ENCODE measurements at places on chromosomes 5 and 9.

GRCh38 chr9:97873882-97874281, 20.9 kb downstream of the FOXE1 start:
- no peak for DNase-seq

GRCh38 chr9:81825846-81826516, 102.2 kb upstream of the SPATA31D4 start:
- no peak for DNase-seq

DNA sequence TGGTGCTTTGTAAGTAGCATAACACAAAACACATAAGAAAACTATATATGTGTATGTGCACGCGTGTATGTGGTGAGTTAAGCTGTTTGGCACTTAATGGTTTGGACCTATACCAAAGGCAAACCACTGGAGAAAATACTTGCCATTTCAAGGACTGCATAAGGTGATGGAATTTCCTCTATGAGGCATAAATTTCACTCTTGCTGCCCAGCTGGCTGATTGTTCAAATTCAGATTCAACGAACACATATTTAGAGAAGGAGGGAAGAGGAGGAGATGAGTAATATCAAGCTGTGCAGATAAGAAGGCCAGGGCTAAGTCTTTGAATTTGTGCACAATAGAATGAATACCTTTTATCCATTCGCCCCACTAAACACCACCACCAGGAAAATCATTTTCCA, 470.6 kb upstream of the MPDZ start:
- no peak for DNase-seq

GRCh38 chr5:157248821-157249470, 17.0 kb upstream of the CYFIP2 start:
- no peak for DNase-seq

DNA sequence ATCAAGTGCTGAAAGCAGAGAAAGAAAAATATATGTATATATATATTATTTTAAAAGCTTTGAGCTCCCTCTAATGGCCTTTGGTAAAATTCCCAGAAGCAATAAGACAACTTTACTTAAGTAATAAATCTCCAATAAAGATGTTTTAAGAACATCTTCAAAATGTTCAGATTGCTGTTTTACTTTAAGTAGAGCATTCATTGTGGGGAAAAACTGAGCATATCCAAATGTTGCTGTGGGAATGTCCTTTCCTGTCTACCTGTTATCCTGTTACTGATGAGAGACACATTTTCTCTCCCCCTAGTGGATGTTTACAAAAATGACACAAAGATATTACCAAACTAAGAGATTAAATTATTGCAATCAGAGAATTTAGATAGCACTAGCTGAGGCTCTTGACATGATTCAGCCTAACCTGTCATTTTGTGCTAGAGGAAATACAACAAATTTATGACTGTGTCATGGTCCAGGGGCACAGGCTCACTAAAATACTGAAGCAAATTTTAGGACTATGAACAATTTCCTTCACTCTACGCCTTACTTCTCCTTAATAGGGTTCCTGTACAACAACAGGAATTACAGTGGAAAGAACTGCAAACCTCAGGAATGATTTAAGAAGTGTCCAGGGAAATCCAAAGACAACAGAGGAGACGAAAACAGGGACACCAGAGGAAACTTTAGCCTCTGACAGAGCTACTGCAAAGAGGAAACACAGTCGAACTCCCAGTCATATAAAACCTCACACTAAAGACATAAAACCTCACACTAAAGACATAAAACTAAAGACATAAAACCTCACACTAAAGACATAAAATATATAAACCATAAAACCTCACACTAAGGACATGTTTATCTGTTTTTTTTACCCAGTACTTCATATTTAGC, 24.3 kb upstream of the PRRC1 start:
- DNase-seq: no peak

DNA sequence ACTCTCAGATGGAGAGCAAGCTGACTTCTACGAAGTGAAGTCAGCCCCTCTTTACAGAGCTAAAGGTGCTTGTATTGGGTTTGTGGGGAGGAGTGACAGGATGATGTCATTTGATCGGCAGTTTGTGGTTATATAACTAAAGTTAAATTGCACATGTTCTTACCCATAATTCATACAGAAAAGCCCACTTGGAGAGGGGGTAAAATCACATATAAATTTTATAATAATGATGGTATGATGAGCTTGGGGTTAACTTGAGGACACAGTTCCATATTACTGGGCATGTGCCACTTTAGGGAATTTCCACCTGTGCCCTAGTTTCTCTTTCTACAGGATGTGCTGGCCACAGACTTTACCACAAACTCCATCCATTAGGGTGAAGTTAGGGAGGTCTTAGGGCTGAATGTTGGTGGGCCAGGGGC, 1178.6 kb upstream of the CDH9 start:
- DNase-seq: no peak

Measured in stimulated activated CD4-positive, alpha-beta T cell treated with anti-CD3 and anti-CD28 coated beads, Interleukin-4, amount 100 ng/mL, for 1 hour (primary cell).